GM03348 (cell line): ENCODE measurements at places on chromosomes 7 and 10.
A peak's percentile ranks its signal among the peaks of the same experiment; 100 is the strongest.

DNA sequence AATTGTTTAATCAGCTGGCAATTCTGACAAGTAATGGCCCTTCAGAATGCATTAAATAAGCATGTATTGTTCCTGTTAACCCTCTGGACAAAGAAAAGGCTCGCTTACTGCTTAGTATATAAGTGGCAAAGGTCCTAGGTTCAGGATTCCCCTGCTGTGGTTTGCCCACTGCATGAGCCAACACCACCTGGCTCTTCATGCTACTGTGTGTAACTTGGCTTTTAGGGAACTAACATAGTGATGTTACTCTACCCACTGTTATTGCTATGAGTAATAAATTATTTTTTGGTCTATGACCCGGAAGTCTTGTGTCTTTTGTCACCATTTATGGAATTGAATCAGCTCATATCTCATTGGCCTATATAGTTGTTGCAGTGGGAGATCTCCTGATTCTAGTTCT lies 791.7 kb upstream of the PHF14 start:
- no peak for DNase-seq

- no peak for DNase-seq
Observed at GRCh38 chr7:47404010-47404409, 177.9 kb downstream of the TNS3 start.

DNA sequence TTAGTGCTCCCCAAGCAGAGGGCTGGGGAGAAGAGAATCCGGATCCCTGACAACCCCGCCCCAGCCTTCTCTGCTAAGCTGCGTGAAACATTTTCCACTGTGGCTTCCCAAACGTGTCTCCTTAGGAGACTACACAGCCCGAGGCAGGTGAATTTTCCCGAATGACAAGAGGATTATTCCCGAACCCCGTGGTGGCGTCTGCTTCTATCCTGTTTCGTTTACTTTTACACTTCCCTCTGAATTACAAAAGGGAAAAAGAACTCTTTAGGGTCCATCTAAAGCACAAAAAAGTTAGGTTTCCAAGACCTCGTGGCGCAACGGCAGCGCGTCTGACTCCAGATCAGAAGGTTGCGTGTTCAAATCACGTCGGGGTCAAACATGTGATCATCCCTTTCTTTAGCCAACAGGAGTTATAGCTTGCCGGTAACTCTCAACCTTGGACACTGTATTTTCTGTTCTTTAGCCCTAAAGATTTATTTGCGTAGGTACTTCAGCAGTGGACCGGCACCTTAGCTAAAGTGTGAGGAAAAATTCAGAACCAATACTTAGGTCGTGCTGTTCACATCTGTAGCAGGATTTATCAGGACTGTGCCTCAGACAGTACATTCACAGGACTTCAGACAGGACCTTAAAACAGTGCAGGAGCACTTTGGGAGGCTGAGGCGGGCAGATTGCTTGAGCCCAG lies 3.2 kb upstream of the ZNF789 start:
- DNase-seq = no peak

GRCh38 chr10:98134117-98134430 lies 383 bp upstream of the R3HCC1L start:
- DNase-seq = no peak

DNA sequence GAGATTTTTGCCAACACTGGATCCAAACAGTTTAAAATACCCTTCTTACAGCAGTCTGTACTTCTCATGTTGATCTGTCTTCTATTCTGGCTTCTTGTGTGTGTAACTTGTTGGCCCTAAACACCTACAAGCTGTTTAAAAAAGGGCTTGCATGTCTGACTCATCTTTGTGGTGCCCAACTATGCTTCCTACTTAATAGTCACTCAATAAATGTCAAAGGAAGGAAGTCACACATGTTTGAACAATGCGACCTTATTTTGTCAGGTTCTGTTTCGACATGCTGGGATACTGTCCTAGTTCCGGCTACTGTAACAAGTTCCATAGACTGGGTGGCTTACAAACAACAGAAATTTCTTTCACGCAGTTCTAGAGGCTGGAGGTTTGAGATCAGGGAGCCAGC lies 9.4 kb upstream of the GRK5 start:
- DNase-seq = peak; percentile 38
